T-cell (primary cell): ENCODE measurements at places on chromosomes 13 and 19.

DNA sequence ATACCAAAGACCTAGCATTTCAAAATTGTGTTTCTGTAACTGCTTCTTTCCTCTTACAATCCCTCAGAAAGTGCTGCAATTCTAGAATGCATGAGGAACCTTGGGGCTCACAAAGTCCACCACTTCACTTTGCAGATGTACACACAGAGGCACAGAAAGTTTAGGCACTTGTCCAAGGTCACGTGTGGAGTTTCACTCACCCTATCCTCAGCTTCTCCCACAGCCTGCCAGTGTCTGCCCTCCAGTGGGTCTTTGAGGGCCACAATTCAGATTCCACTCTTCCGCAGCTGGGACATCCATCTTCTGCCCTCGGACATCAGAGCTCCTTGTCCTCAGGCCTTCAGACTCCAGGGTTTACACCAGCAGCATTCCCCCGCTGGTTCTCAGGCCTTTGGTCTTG lies 210.5 kb upstream of the SERP2 start:
- no peak for DNase-seq

DNA sequence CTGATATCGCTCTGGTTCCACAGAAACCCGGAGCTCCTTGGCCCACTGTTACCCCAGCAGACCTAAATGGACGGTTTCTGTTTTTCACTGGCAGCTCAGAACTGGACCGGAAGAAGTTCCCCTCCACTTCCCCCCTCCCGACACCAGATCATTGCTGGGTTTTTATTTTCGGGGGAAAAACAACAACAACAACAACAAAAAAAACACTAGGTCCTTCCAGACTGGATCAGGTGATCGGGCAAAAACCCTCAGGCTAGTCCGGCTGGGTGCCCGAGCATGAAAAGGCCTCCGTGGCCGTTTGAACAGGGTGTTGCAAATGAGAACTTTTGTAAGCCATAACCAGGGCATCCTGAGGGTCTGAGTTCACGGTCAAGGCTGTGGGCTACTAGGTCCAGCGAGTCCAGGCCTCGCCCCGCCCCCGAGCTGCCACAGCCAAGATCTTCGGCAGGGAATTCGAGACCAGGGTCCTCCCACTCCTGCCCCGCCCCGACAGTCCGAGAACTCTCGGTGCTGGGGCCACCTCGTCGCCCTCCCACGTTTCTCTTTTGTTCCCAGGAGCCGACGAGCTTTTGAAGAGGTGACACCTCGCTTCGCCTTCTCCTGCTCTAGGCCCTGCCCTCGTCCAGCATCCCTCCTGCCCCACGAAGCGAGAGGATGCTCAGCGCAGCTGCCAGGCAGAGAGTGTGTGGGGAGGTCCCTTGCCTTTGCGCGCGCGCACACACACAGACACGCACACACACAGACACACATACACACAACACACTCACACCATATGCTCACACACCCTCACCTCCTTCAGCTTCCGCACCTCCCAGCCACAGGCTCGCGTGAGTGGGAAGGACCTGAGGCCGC lies 8.8 kb downstream of the ZIC2 start:
- no peak for DNase-seq

- DNase-seq, result no peak
Observed at GRCh38 chr13:51064753-51065152, 46.3 kb downstream of the C13orf42 start.

DNA sequence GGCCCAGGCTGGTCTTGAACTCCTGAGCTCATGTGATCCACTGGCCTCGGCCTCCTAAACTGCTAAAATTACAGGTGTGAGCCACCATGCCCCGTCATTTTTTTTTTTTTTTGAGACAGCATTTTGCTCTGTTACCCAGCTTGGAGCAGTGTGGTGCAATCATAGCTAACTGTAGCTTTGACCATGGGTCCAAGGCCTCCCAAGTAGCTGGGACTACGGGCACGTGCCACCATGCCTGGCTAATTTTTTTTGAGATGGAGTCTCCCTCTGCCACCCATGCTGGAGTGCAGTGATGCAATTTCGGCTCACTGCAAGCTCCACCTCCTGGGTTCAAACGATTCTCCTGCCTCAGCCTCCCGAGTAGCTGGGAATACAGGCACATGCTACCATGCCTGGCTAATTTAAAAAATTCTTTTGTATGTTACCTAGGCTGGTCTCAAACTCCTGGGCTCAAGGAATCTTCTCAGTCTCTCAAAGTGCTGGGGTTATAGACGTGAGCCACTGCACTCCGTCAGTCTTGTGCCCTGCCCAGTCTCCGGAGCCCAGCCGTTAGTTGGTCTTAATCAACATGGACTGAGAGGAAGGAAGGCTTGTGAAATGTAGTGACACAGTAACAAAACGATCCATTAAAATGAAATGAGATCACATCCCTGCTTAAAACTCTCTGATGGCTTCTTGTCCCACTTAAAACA lies 1.4 kb upstream of the LRG1 start:
- no peak for DNase-seq

GRCh38 chr19:55283548-55284377 lies at the start of gene BRSK1:
TSS of gene BRSK1 (plus strand) at chr19:55283997. CDS start at chr19:55284443, 446 bp downstream.
- peak; percentile 44 for DNase-seq

GRCh38 chr13:99572131-99572530 lies 70.9 kb downstream of the TM9SF2 start:
- no peak for DNase-seq

DNA sequence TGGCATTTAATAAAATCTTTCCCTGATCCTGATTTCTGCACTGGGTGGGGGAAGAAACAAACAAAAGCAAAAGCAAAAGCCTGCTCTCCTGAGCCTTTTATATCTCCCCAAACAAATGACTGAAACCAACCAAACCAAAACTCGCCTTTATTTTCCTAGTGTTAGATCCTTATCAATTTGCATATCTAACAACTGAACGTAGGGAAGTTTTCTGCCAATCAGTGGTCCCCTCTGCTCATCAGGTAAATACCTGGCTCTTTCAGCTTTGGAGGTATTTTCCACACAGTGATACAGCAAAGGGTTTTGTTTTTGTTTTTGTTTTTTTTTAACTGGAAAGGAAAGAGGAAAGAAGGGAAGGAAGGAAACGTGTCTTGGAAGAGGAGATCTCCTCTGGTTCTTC lies 3.3 kb downstream of the AMER2 start:
- DNase-seq, result no peak

GRCh38 chr13:28579736-28580135 lies 79.2 kb upstream of the POMP start:
- no peak for DNase-seq

GRCh38 chr19:3710265-3710812 lies 2.2 kb downstream of the TJP3 start:
- DNase-seq, result no peak

GRCh38 chr13:67758975-67759374 lies 528.8 kb upstream of the PCDH9 start:
- no peak for DNase-seq

DNA sequence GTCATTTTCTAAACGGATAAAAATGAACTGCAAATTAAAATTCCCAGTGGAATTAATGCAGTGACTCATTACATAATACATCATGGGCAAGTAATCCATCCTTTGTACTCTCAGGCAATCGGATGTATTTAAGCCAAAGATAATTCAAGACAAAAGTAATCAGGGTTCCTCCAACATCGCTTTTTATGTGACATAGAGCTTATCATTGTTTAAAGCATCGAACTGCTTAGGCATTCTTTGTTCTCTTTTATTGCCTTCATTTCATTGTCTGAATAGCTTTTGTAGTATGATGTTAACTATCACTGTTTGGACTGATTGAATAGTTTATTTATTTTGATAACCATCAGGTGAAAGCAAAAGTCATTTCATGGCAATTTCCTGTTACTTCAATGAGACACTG lies 209.4 kb downstream of the ITGBL1 start:
- no peak for DNase-seq

- no peak for DNase-seq
Observed at GRCh38 chr13:75296641-75297040, 185.3 kb downstream of the TBC1D4 start.

GRCh38 chr13:28401303-28402056 lies 93.4 kb downstream of the FLT1 start:
- no peak for DNase-seq

GRCh38 chr19:10968527-10969135 lies 7.8 kb downstream of the SMARCA4 start:
- DNase-seq, result no peak

DNA sequence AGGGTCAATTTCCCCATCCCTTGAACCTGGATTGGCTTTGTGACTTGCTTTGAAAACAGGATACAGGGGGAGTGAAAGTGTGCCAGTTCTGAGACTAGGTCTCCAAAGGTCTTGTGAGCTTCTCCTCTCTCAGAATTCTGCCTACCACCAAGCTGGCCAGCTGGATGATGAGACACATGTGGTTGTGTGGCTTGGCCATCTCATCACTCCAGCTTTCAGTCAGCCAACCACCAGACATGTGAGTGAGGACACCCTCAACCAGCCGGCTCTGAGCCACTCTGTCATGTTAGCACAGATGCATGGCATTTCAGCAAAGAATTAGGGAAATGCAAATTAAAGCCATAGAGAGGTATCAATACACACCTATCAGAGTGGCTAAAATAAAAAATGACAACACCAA lies 29.5 kb downstream of the ENOX1 start:
- DNase-seq, result no peak

DNA sequence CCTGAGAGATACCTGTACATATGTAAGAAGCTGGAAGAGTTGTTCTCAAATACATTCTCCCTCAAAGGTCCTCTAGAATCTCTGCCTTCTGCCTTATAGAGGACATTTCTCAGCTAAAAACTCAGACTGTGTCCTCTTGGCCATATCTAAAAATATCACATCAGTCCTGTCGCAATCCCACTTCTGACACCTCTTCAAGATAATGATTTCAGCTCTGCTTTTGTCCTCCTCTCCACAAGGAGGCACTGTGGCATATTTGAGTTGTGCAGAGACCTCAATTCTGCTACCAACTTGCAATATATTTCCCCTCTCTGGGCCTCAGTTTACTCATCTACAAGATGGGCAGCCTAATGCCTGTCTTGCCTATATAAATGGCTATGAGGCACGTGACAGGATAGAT lies 16.6 kb downstream of the ADAMTS10 start:
- no peak for DNase-seq

DNA sequence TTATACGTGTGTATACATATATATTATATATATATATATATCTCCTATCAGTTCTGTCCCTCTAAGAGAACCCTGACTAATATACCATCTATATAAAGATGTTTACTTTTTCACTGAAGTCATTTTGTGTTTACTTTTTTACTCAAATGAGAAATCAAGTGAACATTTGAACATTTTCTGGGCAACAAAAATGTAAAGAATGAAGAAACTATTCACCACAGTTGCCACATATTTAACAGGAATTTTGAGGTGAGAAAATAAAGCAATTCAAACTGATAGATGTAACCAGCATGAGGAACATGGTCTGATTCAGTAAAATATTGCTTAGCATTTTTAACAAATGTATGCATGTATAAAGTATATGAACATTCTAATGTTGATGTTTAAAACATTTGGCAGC lies 299.2 kb upstream of the KLHL1 start:
- no peak for DNase-seq

DNA sequence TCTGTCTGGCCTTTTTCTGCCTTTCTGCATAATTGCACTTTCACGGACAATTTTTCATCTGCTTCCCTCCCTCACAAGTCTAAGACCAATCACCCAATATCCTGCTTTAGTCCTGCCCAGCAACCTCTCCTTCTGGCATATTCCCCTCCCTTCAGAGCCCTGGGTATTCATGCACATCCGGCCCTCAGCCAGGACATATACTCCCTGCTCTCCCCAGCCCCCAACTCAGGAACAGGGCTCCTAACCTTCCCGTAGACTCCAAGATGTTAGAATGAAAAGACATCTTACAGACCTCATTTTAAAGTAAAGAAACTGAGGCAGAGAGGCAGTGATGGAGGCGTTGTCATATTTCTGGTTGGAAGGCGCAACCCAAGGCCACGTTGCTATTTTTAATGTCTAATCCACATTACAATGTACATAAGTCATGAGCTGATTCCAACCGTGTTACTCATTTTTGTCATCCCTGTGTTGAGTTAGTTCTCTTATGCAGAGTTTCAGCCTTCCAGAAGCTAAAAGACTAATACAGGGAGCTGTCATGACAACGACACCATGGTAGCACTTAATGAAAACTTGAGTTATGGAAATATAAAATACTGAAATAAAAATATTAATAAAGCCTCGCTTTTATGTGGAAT lies 209.2 kb downstream of the TSHZ3 start:
- DNase-seq, result no peak

DNA sequence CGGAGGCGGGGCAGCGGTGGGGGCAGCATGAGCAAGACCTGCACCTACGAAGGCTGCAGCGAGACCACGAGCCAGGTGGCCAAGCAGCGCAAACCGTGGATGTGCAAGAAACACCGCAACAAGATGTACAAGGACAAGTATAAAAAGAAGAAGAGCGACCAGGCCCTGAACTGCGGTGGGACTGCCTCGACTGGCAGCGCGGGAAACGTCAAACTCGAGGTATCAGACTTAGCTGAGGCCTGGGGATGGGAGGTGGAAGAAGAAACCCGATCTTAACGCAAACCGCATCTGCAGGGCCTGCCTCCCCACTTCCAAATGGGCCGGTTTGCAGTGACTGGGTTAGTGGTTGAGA lies 693 bp downstream of the RFXAP start:
- peak; percentile 24 for DNase-seq

DNA sequence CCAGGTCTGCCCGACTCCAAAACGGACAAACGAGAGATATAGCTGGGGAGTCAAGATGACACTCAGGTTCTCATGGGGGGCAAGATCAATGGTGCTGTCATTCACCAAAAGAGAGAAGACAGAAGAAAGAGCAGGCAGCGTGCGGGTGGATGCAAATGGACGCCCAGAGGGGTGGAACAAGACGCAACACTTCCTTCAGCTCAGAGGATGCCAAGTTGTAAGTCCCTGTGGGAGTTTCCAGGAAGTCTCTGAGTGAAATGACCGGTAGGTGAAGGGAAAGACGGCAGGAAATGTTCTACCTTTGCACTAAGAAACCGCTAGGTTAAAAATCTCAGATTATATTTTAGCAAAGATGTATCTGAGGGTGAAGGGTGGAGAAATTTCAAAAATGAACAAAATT lies 26.5 kb downstream of the TUBGCP3 start:
- no peak for DNase-seq

- no peak for DNase-seq
Observed at GRCh38 chr19:13850910-13851733, 25.8 kb upstream of the NANOS3 start.

DNA sequence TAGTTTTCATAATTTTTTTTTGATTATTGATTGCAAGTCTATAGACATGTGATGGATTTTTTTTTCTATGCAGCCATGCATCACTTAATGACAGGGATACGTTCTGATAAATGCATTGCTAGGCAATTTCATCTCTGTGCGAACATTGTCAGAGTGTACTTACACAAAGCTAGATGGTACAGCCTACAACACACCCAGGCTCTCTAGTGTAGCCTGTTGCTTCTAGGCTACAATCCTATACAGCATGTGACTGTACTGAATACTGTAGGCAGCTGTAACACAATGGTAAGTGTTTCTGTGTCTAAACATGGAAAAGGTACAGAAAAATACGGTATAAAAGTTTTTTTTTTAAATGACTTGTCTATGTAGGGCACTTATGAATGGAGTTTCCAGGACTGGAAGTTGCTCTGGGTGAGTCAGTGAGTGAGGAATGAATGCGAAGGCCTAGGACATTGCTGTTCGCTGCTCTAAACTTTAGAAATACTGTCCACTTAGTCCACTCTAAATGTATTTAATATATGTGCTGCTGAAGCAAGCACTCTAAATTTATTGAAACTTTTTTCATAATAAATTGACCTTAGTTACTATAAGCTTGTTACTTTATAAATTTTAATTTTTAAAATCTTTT lies 20.3 kb downstream of the SPATA13 start:
- no peak for DNase-seq
